ENCODE measurements at places on chromosomes 11 and 22.

DNA sequence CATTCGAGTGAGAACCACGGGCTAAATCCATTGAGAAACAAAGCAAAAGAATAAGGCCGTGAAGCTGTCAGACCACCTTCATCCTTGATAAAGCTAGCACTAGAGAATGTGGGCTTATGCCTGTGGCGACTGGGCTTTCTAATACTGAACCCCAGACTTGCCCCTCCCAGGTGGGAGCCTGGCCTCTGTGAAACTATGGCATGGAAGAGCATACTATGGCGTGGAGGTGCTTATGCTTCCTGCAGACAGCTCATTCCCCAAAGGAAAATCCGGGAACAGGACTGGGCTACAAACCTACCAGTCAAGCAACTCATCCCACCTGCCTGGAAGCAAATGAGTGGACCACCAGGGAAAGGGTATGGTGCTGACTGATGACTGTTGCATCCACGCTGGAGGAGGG, 92.4 kb downstream of the ZC3H12C start:
- no peak for DNase-seq

- DNase-seq = no peak
These were observed 36.2 kb upstream of the HEPHL1 start for GRCh38 chr11:93984936-93985335.

DNA sequence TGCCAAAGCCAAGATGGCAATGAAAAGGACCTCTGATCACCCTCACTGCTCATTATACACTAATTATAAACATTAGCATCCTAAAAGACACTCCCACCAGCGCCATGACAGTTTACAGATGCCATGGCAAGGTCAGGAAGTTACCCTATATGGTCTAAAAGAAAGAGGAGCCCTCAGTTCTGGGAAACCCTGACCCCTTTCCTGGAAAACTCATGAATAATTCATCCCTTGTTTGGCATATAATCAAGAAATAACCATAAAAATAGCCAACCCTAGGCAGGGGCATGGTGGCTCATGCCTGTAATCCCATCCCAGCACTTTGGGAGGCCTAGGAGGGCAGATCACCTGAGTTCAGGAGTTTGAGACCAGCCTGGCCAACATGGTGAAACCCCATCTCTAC, 12.7 kb upstream of the CAPN5 start:
- DNase-seq = no peak

DNA sequence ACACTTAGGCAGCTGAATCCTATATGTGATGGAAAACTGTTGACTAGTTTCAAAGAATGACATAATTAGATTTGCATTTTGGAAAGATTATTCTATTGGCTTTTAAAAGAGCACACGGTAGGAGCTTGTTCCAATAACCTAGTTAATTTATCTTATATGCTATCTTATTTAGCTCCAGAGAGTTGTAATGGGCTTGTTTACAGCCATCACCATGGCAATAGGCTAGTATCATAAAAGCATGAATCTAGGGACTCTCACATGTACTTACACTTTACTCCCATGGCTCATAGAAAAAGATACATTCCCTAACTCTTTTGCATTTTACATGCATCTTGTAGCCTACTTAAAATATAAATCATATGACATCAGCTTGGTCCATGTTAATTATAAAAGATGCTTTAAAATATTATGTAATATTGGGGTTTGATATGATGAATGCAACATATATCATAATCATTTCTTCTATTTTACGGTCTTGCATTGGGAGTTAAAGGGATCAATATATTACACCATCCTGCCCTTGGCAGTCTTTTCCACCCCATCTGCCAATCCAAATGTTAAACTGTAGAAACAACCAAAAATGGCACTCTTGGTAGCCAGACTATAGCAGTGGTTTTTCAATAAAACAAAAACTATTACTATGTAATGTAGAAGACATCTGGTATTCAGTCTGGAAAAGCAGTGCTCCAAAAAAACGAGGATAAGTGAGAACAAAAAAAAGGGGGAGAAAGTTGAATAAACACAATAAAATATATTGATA, 2254.0 kb downstream of the LRRC4C start:
- DNase-seq = no peak

GRCh38 chr11:62715150-62716130, 8.0 kb downstream of the GNG3 start:
- no peak for DNase-seq

DNA sequence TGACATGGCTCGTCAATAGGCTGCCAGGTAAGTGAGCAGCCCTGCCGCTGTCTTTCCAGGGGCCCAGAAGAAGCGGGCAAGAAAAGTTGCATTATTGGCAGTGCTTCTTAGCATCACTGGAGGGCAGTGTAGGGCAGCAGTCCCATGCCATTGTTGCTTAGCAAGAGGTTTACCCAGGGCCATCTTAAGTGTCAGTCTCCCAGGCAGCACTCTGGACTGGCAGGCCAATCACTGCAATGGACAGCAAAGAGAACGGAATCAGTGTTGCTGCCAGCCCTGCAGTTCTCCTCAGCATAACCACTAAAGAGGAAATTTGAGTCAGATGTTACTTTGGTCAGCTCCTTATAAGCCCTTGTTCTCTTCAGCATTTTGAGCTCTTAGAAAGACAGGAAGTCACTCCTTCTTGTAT, 13.4 kb upstream of the GRK2 start:
- DNase-seq = no peak

- DNase-seq = no peak
These were observed 5.8 kb upstream of the ZNF74 start for GRCh38 chr22:20388200-20388599.

GRCh38 chr11:65438257-65439151, 15.9 kb downstream of the NEAT1 start:
- DNase-seq = no peak

DNA sequence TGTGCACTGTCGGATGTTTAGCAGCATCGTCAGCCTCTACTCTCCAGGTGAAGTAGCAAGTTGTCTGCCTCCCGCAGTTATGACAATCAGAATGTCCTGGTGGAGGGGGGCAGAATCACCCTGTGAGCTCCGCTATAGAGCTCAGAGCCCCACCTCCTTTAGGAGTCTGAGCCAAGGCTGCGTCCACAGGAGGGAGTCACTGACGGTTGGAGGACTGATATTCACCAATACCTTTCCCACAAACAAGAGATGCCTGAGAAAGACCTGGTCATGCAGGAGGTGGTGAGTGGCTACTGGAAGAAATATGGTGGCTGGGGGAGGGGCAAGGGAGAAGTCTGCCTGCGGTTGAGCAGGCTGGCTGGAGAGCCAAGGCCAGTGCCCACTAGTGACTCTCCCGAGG, 41.7 kb upstream of the ADA2 start:
- no peak for DNase-seq

- DNase-seq = no peak
These were observed 23.6 kb upstream of the ALX4 start for GRCh38 chr11:44333271-44334218.

DNA sequence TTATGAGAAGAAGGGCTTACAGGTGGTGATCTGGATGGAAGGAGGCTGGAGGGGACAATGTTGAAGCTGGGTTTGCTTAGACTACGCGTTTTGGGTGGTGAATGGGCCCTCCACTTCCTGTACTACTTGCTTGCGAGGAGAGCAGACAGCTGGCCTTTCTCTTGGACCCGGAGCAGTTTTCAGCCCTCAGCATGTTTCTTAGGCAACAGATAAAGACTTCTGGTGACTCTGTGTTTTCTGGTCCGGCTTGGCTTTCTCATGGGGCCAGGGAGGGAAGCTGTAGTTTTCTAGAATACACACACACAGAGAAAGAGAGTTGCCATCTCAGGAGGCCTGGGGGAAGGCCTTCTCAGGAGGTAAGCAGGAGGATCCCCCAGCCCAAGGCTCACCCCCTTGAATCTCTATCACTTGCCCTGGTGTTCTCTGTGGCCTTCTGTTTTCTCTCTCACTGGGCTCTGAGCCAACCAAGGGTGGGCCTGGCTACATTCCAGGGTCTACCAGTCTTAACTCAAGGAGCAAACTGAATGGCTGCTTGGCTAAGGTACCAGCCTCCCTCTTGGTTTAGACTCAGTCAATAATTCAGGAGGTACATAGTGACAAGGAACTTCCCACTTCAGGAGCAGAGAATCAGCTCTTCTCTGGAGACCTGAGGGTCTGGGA, 2.4 kb downstream of the CCS start:
- DNase-seq = no peak

DNA sequence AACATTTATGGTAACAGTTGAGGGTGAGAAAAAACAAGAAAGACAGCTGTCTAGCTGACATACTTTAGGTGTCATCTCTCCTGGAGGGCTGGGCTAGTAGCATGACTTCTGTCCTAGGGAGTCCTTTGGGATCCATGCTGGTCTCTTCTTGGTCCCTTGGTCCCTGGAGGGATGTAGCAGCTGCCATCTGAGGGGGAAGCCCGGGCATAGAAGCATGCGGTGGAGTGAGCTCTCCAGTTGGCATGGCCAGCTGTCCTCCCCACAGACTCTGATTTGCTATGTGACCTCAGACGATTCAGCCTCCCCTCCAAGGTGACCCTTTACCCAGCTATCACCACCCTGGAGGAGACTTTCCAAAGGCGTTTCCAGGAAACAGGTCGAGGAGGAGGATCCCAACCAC, 28.7 kb downstream of the POU2F3 start:
- DNase-seq = no peak

DNA sequence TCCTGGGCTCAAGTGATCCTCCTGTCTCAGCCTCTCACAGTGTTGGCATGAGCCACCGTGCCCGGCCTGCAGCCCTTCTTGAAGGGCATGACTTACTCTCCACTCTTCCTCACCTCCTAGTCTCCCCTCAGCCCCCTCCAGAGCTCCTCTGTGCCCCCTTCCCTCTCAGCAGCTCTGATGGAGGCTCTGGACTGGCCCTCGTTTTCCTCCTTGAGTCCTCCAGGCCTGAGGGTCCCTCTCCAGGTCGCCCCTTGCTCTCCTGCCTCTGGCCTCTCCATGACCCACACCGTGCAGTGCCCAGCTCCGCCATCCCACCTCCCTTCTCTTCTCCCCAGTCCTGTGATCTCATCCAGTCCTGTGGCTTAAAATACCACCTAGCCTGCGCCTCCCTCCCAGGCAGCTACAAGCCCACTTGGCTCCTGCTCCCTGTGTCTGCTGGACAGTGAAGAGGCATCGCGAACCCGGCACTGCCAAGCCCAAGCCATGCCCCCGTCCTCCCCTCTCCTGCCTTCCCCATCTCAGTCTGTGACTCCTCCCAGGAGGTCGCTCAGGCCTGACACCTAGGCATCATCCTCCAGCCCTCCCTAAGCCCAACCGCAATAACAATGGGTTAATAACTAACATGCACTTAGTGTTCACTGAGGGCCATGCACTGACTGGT, 11.9 kb downstream of the KCNJ4 start:
- DNase-seq = no peak

GRCh38 chr11:113840932-113841664, 34.3 kb downstream of the USP28 start:
- no peak for DNase-seq

DNA sequence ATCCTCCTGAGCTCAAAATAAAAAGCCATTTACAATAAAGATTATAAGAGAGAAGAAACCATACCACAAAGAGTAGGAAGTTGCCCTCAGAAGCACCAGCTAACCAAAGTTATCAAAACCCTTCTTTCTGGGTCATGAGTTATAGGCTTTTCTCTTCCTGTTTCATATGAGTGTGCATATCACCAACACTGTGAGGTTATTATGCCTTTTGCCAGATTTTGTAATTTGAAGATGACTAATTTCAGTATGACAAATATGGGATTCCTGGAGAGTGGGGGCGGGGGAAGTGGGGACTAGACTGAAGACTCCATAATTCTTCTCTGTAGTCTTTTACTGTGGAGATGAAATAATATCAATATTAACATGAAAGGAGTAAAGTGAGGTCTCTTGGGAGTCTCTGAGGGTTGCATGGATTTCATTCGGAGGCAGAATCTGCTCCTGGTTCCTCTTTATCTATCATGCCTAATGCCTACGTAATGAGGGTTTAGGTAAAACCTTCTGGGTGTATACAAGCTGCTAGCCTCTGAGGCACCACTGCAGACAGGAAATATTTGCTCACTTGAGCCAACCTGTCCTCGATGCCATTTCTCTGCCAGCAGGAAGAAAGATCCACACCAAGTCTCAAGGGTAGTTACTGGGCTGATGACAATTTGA, 2.1 kb downstream of the LPXN start:
- DNase-seq = no peak

GRCh38 chr22:25475257-25476022, 89.0 kb upstream of the GRK3 start:
- no peak for DNase-seq

- DNase-seq = no peak
These were observed 3.4 kb downstream of the EMID1 start for GRCh38 chr22:29208879-29209623.

DNA sequence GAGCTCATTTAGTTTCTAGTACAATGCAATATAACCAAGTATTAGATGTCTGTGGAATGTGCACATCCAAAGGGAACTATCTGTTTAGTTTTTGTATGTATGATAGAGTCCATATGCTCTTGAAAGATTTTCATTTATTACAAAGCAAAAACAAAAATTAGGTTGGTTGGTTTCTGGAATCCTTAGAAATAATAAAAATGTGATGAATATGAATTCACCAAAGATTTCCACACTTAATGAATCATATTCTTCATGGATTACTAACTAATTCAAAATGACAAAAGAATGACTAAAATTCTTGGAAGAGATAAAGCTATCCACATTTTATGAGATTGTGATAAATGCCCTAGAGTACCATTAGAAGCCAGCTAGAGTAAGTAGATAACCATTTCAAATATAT, 261.1 kb downstream of the SBF2 start:
- DNase-seq = no peak

DNA sequence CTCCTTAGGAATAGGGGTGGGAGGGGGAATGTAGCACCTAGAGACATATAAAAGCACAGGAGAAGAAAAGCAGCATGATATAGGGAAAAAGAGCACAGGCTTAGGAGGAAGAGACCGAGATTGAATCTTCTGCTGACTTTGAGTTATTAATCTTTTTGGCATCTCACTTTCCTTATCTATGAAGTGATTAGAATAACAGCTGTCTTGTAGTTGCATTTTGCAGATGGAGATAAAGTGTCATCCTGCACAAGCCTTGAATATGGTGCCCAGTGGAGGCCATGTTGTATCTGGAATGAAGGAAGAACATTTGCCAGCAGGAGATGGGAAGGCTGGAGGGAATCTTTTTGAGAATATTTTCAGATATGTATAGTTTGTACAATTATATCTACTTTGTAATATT, 594.7 kb downstream of the NELL1 start:
- DNase-seq = no peak

DNA sequence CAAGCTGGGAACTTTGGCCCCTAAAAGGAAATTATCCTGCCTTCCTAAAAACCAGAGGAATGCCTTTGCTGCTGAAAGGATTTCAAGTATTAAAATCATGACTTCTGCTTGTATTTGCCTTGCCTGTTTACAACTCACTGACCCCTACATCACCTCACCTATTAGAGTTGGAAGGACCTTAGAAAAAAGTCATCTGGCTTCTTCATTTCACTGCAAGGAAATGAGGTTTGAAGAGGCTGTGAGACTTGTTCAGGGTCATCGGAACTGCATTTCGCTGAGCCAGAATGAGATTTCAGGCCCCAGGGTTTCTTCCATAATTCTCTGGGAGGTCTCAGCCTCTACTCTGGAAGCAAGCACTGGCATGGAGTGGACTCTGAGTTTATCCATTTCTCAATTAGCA, 304.1 kb downstream of the BUD13 start:
- DNase-seq = no peak

GRCh38 chr11:74634537-74634936, 42.2 kb downstream of the POLD3 start:
- DNase-seq = no peak

- DNase-seq = no peak
These were observed 155.9 kb upstream of the TBCEL start for GRCh38 chr11:120867988-120868387.
